ENCODE measurements at places on chromosomes 2 and 18. TPM values are rescaled to one million over a fixed set of nuclear protein-coding genes. Genes with fewer than 3 reads are reported as not detected.

The BCL2 gene
- 6.8 TPM for total RNA-seq

The PMS1 gene
- total RNA-seq, result 45.0 TPM

The TRABD2A gene
- total RNA-seq, result not detected

The REG1B gene
- not detected for total RNA-seq

The IFIH1 gene
- total RNA-seq, result not detected

DNA sequence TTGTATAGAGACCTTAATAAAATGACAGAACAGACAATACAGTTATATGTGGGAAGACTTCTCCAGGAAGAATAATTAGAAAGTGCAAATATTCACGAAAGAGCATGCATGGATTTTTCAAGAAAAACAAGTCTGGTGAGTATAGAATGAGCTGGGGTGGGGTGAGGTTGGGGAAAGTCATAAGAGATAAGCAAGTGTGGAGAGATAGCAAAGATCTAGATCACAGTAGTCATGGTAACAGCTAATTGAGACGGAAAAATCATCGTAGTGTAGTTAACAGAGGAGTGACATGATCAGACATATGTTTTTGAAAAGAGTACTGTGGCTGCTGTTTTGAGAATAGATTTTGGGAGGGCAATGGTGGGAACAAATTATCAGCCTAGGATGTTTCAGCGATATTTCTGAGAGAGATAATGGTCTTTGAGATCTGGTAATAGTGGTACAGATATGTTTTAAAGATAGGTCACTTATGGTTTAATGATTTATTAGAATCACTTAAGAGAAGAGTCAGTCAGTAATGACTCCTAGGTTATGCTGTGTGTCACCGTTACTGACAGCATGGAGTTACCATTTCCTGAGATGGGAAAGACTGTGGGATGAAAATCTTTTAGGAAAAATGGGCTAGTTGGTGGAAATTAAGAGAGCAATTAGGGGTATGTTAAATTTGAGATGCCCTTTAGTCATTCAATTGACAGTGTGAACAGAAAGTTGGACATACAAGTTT, 248.5 kb upstream of the SLC8A1 start:
- no peak overlapping the region for H3K4me3 ChIP-seq
- H3K4me1 ChIP-seq, result no peaks in the 10 kb centered on the region
- no peak for DNase-seq
- H3K27ac ChIP-seq, result no peak overlapping the region
- H3K27me3 ChIP-seq, result no peaks in the 10 kb centered on the region

DNA sequence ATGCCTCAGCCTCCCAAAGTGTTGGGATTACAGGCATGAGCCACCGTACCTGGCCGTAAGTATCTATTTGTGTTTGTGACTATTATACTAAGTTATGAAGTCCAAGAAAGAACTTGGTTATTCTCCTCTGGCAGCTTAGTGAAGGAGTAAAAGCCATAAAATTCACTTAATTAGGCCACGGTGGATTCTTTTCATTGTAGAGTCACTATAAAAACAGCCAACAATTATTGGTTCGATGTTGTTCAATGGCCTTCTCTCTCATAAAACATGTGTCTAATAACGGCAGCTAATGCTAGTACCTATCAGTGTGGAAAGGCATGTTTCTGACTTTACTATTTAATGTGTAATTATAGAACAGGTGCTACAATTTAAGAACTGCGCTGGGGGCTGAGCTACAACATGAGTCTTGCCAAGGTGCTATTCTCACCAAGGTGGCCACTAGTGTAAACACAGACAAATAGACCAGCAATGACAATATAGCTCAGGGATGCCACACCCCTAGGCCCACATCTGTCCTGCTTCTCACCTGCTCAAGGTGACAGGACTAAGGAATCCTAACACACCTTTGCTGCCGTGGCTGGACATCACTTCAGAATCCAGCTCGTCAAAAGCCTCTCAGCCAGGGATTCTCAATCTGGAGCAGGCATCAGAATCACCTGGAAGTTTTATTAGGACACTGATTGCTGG, 17.2 kb downstream of the ATP8B1 start:
- no peaks in the 10 kb centered on the region for H3K36me3 ChIP-seq
- no peak overlapping the region for H3K4me3 ChIP-seq

GRCh38 chr2:59774821-59775433, 778.5 kb downstream of the BCL11A start:
- no peaks in the 10 kb centered on the region for H3K4me1 ChIP-seq
- H3K4me3 ChIP-seq, result no peak overlapping the region
- no peak for DNase-seq
- no peaks in the 10 kb centered on the region for H3K36me3 ChIP-seq
- H3K27me3 ChIP-seq, result peaks cover 1% of the 10 kb centered on the region

GRCh38 chr2:55080204-55080738, 30.0 kb upstream of the RTN4 start:
- H3K4me3 ChIP-seq, result no peak overlapping the region
- H3K27ac ChIP-seq, result no peak overlapping the region
- H3K27me3 ChIP-seq, result peaks cover 1% of the 10 kb centered on the region
- DNase-seq, result no peak
- no peaks in the 10 kb centered on the region for H3K4me1 ChIP-seq
- peaks cover 15% of the 10 kb centered on the region for H3K36me3 ChIP-seq

DNA sequence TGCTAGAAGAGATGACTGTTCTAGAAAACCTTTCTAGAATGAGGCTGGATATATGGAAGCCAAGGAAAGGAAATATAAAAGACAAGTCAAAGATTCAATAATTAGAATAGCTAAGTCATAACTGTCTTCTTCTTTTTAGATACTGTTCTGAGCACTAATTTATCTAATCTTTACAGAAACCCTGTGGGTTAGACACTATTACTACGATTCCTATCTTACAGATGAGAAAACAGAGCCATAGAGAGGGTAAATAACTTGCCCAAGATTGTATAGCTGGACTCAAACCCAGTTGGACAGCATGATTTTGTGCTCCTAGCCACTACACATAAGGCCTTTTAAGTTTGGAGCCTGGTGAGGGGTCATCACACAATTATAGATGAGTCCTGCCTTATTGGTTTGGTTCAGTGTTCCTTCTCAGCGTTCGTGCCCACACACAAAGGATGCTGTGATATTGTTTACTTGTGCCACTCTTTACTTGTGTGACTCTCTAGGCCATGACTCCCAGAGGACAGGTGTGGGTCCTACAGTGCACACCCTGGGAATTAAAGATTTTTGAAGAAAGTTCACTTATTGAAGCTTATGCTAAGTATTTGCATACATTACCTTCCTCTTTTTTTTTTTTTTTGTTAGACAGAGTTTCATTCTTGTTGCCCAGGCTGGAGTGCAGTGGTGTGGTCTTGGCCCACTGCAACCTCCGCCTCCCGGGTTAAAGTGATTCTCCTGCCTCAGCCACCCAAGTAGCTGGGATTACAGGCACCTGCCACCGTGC, 153.7 kb downstream of the PRKCE start:
- peaks cover 10% of the 10 kb centered on the region for H3K36me3 ChIP-seq
- H3K4me3 ChIP-seq, result no peak overlapping the region
- no peak for DNase-seq
- peaks cover 6% of the 10 kb centered on the region for H3K27me3 ChIP-seq

GRCh38 chr2:182349268-182349667, 77.6 kb downstream of the PDE1A start:
- H3K27ac ChIP-seq, result no peak overlapping the region
- H3K4me3 ChIP-seq, result no peak overlapping the region
- no peak for DNase-seq

- no peak overlapping the region for H3K4me3 ChIP-seq
- DNase-seq, result no peak
- H3K27ac ChIP-seq, result no peak overlapping the region
- peaks cover 13% of the 10 kb centered on the region for H3K36me3 ChIP-seq
- H3K4me1 ChIP-seq, result no peaks in the 10 kb centered on the region
- H3K27me3 ChIP-seq, result no peaks in the 10 kb centered on the region
Measured at GRCh38 chr18:66393463-66393862, 210.4 kb downstream of the CDH19 start.

DNA sequence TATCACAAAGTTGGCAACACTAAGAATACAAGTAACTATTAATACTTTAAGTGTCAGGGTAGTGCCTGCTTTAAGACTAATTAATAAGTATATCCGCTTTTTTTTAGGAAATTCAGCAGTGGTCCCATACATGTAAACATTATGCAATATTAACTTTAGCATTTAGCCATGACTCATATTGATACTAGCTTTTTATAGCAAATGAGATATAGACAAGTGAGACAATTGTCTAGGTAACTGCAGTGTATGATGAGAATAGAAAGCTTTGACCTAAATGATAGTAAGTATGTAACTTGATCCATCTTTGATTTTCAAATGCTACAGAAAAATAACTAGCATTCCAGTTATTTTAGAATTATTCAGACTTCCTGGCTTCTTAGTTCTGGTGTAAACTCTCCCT, 27.4 kb upstream of the VRK2 start:
- H3K4me1 ChIP-seq, result no peaks in the 10 kb centered on the region
- no peaks in the 10 kb centered on the region for H3K27me3 ChIP-seq
- no peak overlapping the region for H3K4me3 ChIP-seq
- no peak for DNase-seq
- H3K27ac ChIP-seq, result no peak overlapping the region

DNA sequence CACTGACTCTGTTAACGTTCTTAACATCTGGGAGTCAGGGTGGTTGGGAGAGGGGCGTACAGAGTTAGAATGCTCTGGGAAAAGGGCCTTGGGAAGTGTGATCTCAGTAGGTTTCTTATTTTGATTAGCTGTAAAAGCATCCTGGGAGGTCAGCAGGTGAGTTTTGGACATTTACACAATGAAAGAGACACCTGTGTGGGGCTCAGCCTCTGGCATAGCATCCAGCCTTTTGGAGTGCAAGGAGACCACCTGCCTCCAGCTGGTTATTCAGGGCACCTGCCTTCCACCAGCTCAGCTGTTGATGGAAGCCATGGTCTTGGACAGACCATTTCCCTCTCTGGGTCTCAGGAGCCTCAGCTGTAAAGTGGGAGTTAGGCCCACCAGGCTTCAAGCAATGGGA, 49.7 kb downstream of the ACAA2 start:
- H3K27me3 ChIP-seq, result peaks cover 21% of the 10 kb centered on the region
- H3K36me3 ChIP-seq, result no peaks in the 10 kb centered on the region
- no peak overlapping the region for H3K27ac ChIP-seq
- no peak for DNase-seq
- no peak overlapping the region for H3K4me3 ChIP-seq
- H3K4me1 ChIP-seq, result peaks cover 30% of the 10 kb centered on the region

- H3K4me1 ChIP-seq, result peaks cover 8% of the 10 kb centered on the region
- no peak for DNase-seq
- H3K27me3 ChIP-seq, result peaks cover 2% of the 10 kb centered on the region
- no peak overlapping the region for H3K27ac ChIP-seq
- no peaks in the 10 kb centered on the region for H3K36me3 ChIP-seq
- H3K4me3 ChIP-seq, result no peak overlapping the region
Measured at GRCh38 chr2:222264791-222265320, 33.9 kb downstream of the PAX3 start.

- no peak overlapping the region for H3K4me3 ChIP-seq
- H3K36me3 ChIP-seq, result peaks cover 4% of the 10 kb centered on the region
- H3K27me3 ChIP-seq, result peaks cover 3% of the 10 kb centered on the region
- H3K4me1 ChIP-seq, result peaks cover 4% of the 10 kb centered on the region
- no peak overlapping the region for H3K27ac ChIP-seq
- DNase-seq, result no peak
Measured at GRCh38 chr2:55141572-55142413, 90.3 kb downstream of the CLHC1 start.

DNA sequence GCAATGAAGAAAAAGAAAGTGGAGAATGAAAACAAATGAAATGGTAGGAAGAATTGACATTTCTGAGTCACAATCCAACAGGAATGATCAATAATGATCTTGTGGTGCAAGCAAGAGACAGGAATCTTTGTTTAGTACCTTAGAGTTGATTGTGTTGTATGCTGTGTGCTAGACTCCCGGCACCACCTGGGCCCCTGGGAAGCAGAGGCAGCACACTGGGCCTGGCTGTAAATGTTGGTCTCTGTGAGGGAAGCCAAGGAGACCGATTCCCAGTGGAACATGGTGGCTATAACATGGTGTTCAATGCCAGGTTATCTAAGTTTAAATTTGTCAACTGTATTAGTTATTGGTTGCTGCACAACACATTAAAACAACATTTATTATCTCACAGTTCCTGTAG, 9.8 kb upstream of the CWC22 start:
- no peak overlapping the region for H3K4me3 ChIP-seq
- peaks cover 4% of the 10 kb centered on the region for H3K27me3 ChIP-seq
- no peaks in the 10 kb centered on the region for H3K36me3 ChIP-seq
- peaks cover 4% of the 10 kb centered on the region for H3K4me1 ChIP-seq
- no peak for DNase-seq
- no peak overlapping the region for H3K27ac ChIP-seq

GRCh38 chr2:74498500-74499266, 720 bp downstream of the LBX2 start:
- peaks cover 8% of the 10 kb centered on the region for H3K36me3 ChIP-seq
- peak overlapping the region; percentile 86 for H3K4me3 ChIP-seq
- H3K27me3 ChIP-seq, result peaks cover 25% of the 10 kb centered on the region
- peak; percentile 34 for DNase-seq
- peaks cover 15% of the 10 kb centered on the region for H3K4me1 ChIP-seq

DNA sequence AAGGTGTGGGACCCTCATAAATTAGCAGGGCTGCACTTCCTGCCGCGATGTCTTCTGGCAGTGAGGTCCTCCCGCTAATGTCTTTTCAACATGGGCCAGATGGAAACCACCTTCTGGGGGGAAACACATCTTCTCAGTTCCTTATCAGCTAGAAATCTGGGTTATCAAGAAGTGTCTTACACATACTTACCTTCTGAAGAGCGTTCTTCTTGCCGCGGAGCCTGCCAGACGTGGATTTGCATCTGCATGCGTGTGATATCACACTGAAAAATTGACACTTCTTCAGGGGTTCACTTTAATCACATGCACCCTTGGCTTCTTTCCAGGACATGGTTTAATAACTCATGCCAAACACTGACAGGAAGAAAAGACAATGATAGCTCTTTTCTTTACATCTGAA, 163.5 kb upstream of the SOX11 start:
- H3K4me3 ChIP-seq, result no peak overlapping the region
- no peak overlapping the region for H3K27ac ChIP-seq
- no peak for DNase-seq
- peaks cover 6% of the 10 kb centered on the region for H3K27me3 ChIP-seq
- H3K4me1 ChIP-seq, result peaks cover 14% of the 10 kb centered on the region

DNA sequence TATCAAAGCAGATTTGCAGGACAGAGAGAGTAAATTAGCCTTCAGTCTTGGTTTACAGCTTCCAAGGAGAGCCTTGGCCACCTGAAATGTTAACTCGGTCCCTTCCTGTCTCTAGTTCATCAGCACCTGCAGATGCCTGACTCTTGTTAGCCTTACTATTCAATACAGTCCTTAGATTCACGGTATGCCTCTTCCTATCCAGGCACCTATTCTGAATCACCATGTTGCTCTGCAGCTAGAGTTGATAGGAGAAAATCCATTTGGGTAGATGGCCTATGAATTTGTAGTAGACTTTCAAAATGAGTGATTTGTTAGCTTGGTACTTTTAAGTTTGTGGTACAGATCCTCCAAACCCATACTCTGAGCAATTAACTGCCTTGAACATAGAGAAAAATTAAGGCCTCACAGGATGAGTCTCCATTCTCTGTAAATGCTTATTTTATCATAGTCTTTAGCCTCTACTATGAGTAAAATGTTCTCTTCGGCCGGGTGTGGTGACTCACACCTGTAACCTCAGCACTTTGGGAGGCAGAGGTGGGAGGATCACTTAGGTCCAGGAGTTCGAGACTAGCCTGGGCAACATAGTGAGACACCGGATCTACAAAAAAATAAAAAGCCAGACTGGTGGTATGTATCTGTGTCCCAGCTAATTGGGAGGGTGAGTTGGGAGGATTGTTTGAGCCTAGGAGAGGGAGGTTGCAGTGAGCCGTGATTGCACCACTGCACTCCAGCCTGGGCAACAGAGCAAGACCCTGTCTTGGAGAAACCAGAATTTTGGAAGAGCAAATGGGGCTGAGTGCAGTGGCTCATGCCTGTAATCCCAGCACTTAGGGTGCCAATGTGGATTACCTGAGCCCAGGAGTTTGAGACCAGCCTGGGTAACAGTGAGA, 32.9 kb downstream of the PTCD3 start:
- H3K27me3 ChIP-seq, result peaks cover 1% of the 10 kb centered on the region
- DNase-seq, result no peak
- H3K4me3 ChIP-seq, result no peak overlapping the region
- H3K27ac ChIP-seq, result no peak overlapping the region
- H3K4me1 ChIP-seq, result no peaks in the 10 kb centered on the region

All from glutamatergic neuron (in vitro differentiated cells).